ENCODE measurements at places on chromosomes 7 and 10.
A peak's percentile ranks its signal among the peaks of the same experiment; 100 is the strongest.

- DNase-seq: no peak
These were observed 216.9 kb downstream of the SORCS1 start for GRCh38 chr10:106947643-106948042.

- DNase-seq: no peak
These were observed 13.2 kb upstream of the NMT2 start for GRCh38 chr10:15181576-15182156.

- DNase-seq: no peak
These were observed 9.7 kb downstream of the CAMK1D start for GRCh38 chr10:12358863-12359564.

GRCh38 chr7:159218170-159218569 lies 73.5 kb upstream of the VIPR2 start:
- DNase-seq: no peak

- peak; percentile 43 for DNase-seq
These were observed 1.2 kb downstream of the GATA3 start for GRCh38 chr10:8055420-8056349.

DNA sequence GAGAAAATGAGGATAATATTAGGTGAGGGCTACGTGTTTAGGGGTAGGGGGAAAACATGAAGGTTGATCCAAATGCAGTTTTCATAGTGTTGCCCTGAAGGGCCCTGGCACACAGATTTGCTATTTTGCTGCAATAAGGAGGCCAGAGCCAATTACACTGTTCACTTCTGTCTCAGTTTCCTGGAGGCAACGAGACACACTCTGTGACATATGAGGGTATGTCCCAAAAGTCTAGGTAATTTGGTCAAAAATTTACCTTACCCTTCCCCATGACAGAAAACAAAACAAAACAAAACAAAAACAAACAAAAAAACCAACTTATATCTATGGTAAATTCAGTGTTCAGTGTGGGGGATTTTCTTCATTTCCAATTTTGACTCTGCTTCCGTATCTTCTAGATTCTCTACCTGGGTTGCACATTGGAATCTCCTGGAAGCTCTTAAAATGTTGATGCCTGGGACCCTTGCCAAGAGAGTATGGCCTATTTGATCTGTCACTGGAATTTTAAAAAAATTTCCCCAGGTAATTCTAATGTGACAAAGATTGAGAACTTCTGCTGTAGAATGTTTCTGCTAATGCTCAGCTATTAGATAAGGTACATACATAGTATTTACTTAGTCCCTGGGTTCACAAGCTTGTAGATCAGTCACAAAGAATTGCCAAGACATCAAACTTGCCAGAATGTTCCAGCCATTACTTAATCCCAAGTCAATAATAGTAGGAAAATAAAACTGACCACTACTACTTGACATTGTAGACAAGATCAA lies 139.5 kb downstream of the SEMA3E start:
- DNase-seq: no peak

DNA sequence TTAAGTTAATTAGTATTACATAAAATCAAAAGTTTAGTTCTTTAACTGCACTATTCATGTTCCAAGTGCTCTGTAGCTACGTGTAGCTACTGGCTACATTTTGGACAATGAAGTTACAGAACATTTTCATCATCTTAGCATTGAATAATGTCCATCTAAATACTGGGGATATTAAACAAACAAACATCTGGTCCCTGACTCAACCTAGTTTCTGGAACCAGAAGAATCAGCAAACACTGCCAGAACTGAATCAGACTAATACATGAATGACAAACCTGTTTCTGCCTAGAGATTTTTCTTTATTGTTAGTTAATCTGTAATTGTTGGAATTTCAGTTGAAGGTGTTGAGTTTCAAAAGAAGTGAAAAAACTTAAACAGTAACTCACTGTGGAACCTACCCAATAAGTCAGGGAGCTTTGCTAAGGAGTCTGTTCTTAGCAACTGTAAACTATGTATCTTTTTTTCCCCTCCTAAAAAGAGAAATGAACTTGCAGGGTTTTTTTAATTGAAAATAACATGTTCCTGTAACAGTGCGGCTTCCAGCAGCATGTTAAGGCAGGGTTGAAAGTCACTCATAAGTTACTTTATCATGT lies 58.3 kb downstream of the CDK13 start:
- DNase-seq: no peak

Data from stimulated activated CD4-positive, alpha-beta T cell treated with anti-CD3 and anti-CD28 coated beads, Interleukin-4, amount 100 ng/mL, for 1 hour (primary cell).